ENCODE measurements at places on chromosomes 7 and 10.
A peak's percentile ranks its signal among the peaks of the same experiment; 100 is the strongest.

DNA sequence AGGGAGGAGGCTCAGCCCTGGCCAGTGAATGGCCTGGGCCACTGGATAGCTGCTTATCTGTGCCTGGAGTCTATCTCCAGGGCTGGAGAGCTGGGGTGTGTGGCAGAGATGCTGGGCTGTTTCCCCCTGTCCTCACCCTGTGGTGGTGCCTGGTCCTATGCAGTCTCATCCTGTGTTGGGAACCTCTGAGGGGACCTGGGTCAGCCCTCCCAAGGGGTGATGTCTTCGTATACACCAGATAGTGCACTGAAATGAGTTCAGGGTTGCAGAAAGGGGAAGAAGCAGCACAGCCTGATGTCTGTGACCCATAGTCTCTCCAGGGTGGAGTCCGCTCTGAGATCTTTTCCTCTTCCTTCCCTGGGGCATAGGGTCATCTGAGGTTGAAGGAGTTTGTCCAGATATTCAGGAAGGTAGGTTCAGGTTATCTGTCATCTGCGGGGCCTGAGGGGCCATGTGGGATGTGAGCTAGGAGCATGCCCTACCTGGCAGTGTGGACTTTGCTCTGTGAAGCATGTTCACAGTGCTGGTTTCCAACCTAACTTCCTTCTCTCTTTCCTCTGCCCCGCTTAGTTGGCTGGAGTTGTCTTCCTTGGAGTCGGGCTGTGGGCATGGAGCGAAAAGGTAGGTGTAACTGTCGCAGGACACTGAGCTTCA is 33.4 kb upstream of the SH2D4B start:
- DNase-seq: no peak

GRCh38 chr7:78095549-78095948 is 297.0 kb downstream of the PHTF2 start:
- DNase-seq: no peak

DNA sequence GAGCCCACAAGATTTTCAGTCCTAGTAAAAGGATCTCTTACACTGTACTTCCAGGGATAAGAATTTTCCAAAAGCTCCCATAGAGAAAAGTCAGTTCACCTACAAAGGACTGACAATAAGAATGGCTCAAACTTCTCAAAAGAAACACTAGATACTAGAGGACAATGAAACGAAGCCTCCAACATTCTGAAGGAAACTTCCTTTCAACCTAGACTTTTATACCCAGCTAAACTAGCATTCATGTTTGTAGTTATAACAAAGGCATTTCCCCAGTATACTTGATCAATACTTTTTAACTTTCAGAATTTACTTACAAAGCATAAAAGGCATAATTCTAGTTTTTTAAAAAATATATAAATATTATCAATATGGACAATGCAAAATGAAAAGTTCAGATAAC is 41.0 kb upstream of the DNAAF5 start:
- no peak for DNase-seq

GRCh38 chr10:62147425-62147824 is 121.2 kb downstream of the RTKN2 start:
- no peak for DNase-seq

GRCh38 chr10:62231371-62231770 is 37.3 kb downstream of the RTKN2 start:
- no peak for DNase-seq

- no peak for DNase-seq
Measured at GRCh38 chr10:49595003-49595712, 15.0 kb upstream of the SLC18A3 start.

DNA sequence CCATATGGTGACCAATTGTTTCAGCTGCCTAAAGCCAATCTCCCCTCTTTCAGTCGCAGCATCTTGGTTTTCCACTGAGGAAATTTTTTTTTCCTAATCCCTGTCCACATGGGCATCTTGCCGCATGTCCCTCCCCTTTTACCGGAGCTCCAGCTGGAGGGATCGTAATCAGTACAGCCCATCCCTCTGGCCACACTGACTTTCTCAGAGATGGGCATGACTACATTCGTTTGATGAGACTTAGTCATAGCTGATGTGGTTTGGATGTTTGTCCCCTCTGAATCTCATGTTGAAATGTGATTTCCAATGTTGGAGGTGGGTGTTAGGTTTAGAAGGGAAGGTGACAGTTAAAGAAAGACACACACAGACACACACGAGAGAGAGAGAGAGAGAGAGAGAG is 186.8 kb upstream of the CXCL12 start:
- no peak for DNase-seq

DNA sequence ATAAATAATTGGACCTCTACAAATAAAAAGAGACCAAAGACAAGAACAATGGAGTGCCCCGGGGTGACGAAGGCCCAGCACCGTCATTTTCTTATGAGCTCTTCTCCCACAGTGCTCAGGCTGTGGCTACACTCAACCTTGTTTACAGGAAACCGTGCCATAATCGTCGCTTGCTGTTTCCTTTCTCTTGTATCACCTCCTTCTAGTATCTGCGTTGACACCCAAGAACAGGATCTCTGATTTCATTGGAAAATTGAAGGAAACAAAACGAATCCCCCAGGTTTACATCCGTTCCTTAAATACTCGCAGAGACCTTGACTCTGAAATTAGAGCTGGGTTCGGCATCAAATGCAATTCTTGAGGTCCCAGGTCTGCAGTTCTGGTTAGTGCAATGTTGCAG is 1.7 kb upstream of the IGFBP3 start:
- no peak for DNase-seq

DNA sequence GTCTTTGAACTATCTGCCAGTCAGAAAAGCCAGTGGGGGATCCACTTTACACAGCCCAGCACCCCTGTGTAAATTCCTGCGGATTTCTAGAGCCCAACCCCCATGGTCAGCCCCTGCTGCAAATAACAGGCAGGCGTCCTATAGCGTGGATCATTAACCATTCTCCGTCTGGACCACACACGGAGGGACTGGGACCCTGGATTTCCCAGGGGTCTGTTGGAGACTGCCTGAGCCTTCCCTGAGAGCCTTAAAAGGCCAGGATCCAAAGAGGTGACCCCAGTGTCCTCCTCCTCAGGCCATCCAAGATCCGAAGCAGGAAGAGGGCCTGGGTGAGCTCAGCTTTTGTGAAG is 11.2 kb upstream of the GRID1 start:
- peak; percentile 34 for DNase-seq

Measured in aorta (tissue), 5 donors.